SK-N-DZ (cell line): ENCODE measurements at places on chromosomes 12 and 14.

DNA sequence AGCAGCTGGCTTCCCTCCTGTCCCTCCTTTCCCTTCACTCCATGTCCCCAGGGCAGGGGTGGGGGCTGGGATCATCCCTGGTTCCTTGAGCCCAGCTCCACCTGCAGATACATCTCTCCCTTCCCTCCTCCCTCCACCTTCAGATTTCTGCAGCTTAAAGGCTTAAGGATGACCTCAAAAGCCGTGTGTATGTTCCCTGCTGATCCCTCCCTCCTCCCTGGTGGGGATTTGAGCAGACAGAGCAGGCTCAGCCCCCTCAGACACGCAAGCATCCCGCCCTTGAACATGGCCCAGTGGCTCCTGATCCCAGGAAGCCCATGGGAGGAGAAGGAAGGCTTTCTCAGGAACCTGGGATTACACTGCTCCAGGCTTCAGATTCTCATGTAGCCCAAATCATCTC lies 82.9 kb upstream of the RIN3 start:
- DNase-seq: no peak

GRCh38 chr12:54142114-54142475 lies 46.7 kb downstream of the SMUG1 start:
- DNase-seq: no peak

DNA sequence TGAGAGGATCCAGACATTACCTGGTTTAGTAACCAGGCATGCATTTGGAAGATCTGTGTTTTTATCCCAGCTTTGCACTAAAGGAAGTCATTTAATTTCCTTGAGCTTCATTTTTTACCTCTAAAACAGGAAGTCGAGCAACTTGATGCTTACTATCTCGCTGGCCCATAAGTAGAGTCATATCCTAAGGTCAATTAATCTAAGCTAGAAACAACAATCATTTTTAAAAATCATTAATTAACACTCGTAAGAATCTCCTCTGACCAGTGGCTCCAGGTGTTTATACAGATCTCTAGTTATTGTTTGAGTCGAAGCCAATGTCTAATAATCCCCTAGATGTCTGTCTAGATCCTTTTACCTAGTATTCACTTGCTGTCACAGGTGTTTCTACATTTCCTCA lies 355.8 kb upstream of the DCN start:
- no peak for DNase-seq

- DNase-seq: no peak
Observed at GRCh38 chr12:127383281-127383680, 883.7 kb upstream of the TMEM132C start.

- no peak for DNase-seq
Observed at GRCh38 chr12:98799822-98800221, 154.7 kb downstream of the APAF1 start.

DNA sequence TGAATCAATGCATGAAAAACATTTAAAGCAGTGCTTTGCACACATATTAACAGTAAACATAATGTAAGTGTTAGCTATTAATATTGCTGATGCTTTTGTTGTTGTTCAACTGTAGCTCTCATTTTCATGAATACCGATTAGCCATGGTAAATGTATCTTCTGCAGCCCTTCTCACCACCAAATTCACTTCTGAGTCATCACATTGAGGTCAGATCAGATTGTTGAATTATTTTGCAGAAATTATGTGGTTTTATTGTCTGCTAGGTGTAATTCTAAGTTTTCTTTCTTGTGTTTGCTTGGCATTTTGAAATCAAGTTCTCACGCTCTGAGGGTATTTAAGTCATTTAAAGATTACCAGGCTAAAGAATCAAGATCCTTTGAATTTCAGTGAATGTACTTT lies 74.6 kb downstream of the AKAP6 start:
- no peak for DNase-seq

GRCh38 chr12:119069147-119069642 lies 87.9 kb downstream of the SRRM4 start:
- DNase-seq: no peak

- DNase-seq: no peak
Observed at GRCh38 chr12:15963271-15963670, 52.1 kb downstream of the DERA start.

DNA sequence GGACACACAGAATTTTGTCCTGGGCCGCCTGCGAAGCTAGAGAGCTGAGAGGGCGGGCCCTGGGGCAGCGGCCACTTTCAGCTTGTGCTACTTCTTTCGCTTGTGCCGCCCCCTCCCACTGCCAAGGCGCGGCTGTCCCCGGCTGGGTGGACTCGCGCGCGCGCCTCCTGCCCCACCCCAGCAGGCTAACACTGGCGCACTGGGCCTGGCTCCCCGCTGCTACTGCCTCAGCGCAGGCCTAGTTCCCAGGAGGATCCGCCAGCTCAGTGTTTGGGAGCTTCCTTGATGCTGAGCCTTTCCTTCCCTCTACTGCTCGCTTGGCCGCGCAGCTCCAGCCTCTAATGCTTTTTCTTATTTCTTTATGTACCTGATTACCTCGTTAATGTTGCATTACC lies 27.4 kb upstream of the METAP2 start:
- DNase-seq: peak; percentile 65

DNA sequence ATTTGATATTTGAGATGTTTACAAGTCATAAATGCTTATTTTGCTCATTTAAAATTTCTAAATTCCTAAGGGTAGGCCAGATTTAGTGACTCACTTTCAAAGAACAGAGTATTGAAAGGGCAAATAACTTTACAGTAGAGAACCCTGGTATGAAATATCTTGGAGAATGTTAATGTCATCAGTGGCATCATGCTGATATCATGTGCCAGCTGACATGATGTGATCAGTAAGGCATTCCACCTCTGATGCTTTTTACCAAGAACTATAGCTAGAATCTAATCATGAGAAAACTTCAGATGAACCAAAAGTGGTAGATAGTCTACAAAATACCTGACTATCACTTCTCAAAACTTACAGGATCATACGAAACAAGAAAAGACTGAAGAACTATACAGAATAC lies 2.9 kb upstream of the FLRT2 start:
- no peak for DNase-seq

DNA sequence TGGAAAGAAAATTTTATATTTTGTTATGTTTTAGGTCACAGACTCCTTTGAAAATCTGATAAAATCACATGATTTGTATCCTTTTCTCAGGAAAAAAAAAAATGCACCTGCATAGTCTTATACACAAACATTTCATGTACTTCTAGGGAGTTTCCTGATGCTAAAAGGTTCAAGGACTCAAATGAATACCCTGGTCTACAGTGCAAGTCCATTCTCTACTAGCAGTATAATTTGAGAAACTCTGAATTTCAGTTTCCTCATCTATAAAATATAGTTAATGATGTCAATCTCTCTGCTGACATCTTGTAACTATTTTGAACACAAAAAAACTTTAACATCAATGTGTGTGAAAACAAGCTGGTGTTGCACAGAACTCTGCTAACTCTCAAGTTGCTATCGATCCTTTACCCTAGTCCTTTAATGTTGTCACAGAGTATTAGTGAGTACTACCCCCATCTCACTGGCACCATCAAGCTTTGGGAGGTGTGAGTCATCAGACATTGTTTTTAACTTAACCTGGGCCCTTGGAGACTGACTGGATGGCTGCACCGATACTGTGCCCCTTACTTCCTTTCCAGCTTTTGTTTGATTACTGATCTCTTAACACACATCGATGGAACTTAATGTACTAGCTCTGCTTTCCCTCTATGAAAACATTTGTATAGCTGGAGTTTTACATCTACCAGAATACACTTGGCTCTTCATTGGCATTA lies 251.9 kb upstream of the SOX5 start:
- DNase-seq: no peak

GRCh38 chr12:38324912-38325311 lies 8.3 kb downstream of the ALG10B start:
- DNase-seq: no peak

- DNase-seq: no peak
Observed at GRCh38 chr14:99807413-99808153, 14.4 kb downstream of the EML1 start.

GRCh38 chr14:105146181-105146975 lies 22.2 kb downstream of the JAG2 start:
- no peak for DNase-seq

- DNase-seq: no peak
Observed at GRCh38 chr14:34065236-34065635, 114.4 kb upstream of the EGLN3 start.

- no peak for DNase-seq
Observed at GRCh38 chr12:54654926-54655325, 6.8 kb upstream of the DCD start.

DNA sequence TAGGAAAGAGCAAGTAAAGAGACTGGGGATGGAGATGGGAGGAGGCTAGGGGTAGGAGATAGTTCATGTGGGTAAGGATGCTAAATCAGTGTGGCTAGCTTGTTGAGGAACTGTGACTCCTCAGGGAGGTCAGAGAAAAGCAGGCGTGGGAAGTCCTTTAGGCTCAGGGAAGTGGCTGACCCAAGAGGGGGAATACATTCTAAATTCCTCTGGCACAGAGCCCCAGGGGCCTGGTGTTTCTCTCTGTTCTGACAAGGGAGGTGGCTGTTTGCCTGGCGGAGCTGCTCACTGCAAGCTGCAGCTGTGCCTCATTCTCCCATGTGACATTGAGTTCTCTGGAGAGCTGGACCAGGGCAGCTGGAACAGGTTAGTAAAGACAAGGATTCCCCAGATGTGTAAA lies 152.2 kb upstream of the SLC38A2 start:
- DNase-seq: peak; percentile 79

- no peak for DNase-seq
Observed at GRCh38 chr12:11877869-11878780, 192.6 kb upstream of the BCL2L14 start.

DNA sequence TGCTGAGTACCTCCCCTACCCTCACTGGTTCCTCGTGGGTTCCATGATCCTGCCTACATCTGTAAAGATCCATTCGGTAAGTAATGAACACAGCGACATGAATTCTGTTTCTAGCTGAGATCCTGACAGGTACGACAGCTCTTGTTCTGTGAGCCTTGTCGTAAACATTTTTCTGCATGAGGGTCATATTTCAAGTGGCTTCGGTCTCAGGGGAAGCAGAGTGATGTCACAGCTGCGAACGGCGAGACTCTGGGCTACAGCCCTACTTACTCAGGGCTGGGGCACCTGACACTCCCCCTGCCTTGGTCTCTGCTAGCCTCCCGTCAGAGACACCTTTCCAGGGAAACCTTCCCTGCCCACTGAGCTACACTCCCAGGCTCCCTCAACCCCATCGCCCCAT lies 85.8 kb downstream of the RBM19 start:
- no peak for DNase-seq

GRCh38 chr14:100586403-100587085 lies 673 bp downstream of the BEGAIN start:
- no peak for DNase-seq

DNA sequence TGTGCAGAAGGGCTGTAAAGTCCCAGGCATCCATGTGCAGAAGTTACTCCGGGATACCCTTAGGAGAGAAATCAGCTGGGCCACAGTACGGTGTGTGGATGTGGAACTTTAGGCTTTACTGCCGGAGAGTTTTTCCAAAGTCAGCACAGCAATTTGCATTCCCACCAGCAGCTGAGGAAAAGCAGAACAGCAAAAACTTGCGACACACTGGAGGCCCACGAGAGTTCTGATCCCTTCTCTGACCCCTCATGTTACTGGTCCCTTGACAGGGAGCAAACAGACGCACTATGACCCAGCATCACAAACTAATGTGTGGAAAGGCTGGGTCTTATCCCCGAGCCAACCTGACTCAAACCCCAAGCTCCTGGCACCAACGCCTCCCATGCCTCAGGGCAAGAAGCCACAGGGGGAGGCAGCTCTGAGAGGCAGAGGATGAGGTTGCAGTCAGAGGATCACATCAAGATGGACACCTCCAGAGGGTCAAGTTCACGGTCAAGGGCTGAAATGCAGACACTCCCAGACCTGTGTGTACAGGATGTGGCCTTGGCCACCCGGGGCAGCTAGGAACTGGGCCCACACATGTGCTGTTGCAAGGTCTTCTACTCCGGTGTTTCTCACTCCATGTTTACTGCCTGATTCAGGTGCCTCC lies 38.6 kb downstream of the CCDC88C start:
- DNase-seq: no peak

- peak; percentile 79 for DNase-seq
Observed at GRCh38 chr12:55188974-55189556, 31.8 kb upstream of the OR10A7 start.

- no peak for DNase-seq
Observed at GRCh38 chr12:40688085-40688725, 4.0 kb upstream of the CNTN1 start.

GRCh38 chr14:59086241-59086882 lies 102.1 kb upstream of the DAAM1 start:
- DNase-seq: peak; percentile 10

DNA sequence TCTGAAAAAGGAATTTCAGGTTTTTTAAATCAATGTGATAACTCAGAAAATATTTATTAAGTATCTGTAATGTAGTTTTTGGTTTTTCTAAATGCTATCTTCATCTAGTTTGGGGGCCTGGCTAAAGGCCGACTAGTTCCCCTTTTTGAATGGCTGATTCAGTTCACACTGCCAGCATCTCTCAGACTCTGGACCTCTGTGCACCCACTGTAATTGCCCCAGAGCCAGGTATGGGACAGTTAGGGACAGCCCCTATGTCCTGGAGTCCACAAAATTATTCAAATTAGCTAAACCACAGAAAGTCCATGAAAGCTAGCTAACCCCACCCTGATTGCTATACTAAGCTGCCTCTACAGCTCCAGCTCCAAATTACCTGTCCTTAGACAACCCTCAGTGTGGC lies 49.1 kb upstream of the RGS6 start:
- no peak for DNase-seq

GRCh38 chr14:92348154-92348553 lies 25.2 kb downstream of the SLC24A4 start:
- no peak for DNase-seq

DNA sequence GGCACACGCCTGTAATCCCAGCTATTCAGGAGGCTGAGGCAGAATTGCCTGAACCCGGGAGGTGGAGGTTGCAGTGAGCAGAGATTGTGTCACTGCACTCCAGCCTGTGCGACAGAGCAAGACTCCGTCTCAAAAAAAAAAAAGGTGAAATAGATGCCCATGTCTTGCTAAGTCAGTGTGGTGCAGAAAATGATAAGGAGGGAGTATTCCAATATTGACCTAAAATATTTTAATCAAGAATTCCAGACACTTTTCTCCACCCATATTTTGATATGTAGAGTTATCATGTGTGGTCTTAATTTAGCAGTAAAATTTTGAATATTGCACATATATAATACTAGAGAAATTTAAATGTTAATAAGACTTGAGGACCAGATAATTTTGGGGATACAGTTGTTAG lies 57.7 kb downstream of the WNK1 start:
- no peak for DNase-seq

DNA sequence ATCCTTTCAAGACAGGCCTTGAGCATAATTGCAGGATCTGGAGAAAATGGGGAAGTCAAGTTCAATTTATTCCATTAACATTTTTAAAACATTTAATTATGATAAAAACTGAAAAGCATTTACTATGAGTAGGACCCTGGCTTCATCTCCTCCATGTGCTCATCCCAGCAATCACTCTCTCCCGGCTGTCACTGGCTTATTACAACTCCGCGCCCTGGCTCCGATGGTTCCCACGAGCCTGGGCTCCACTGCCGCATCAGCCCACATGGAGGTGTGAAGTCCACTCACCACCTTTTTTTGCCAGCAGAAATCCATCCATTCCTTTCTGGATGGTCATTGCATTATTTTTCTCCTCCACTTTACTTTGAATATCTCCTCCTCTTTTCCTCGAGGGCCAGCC lies 194.4 kb downstream of the EMP1 start:
- DNase-seq: no peak
